ENCODE measurements at places on chromosomes 12 and 14.

DNA sequence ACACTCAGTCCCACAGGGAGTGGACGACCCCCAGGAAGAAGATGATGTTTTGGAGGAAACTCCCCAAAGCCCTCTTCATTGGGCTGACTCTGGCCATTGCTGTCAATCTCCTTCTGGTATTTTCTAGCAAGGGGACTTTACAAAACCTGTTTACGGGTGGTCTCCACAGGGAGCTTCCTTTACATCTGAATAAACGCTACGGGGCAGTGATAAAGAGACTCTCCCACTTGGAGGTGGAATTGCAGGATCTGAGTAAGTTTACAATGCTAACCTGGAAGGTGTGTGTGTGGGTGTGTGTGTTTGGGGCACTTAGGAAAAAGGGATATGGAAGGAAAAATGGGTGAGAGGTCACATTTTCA is 416 bp downstream of the GALNT8 start:
- no peak for DNase-seq

- no peak for DNase-seq
Observed at GRCh38 chr14:52078721-52079120, 9.9 kb upstream of the NID2 start.

DNA sequence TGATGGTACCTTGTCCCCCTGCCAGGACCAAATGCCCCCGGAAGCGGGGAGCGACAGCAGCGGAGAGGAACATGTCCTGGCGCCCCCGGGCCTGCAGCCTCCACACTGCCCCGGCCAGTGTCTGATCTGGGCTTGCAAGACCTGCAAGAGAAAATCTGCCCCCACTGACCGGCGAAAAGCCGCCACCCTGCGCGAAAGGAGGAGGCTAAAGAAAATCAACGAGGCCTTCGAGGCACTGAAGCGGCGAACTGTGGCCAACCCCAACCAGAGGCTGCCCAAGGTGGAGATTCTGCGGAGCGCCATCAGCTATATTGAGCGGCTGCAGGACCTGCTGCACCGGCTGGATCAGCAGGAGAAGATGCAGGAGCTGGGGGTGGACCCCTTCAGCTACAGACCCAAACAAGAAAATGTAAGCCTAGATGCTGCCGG is 410 bp downstream of the MYF6 start:
- no peak for DNase-seq

GRCh38 chr12:103839609-103840461 is 1.2 kb downstream of the NT5DC3 start:
- no peak for DNase-seq

DNA sequence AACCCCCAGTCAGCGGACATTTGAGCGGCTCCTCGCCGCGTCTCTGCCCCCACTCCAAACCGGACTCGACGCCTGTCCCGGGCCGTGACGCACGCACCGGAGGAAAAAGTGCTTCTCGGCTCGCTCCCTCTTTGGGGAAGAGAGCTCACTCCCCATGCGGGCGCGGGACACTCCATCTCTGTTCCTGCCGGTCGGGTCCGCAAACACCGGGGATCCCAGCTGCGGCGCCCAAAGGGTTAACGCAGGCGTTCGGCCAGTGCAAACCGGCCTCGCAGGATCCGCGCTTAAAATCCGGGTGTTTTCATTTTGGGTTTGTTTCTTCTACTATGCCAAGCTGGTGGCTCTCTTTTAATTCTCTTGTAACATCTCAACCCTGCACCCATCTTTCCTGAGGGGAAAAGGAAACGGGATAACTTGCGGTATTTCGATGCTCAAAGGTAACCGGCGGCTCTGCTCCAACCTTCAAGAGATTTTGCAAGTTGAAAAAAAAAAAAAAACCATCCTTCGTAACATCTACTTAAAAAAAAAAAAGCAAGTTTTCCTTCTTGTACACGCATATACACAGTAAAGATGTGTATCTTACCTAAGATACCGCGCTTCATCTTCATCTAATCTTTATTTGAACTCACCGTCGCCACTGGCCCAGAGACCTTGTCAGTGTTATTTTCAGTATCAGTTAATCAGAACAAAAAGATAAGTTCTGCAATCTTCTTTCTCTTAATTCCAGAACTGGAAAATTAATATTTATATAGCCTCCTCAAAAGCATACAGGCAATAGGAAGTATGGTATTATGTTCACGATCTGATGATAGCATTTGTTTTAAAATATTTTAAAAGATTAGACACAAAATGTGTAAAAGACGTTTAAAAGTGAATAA is 1.6 kb upstream of the ATP2B1 start:
- peak; percentile 77 for DNase-seq

GRCh38 chr14:81819344-81819743 is 285.7 kb upstream of the SEL1L start:
- no peak for DNase-seq

DNA sequence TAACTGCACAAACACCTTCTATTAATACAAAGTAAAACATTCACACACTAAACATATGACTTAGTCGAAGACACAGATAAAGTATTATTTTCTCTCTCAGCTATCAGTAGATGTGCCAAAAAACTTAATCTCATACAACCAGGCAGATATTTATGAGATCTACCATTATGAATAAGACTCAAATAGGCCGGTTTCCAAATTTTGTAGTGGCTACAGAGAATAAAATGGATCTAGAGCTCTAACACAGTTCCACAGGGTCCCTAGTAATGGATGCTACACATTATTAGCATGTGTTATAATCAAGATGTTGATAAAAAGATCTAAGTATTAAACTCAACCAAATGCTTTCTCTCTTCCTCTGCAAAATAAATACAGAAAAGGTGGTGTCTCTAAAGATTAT is 10.4 kb downstream of the SAV1 start:
- no peak for DNase-seq

DNA sequence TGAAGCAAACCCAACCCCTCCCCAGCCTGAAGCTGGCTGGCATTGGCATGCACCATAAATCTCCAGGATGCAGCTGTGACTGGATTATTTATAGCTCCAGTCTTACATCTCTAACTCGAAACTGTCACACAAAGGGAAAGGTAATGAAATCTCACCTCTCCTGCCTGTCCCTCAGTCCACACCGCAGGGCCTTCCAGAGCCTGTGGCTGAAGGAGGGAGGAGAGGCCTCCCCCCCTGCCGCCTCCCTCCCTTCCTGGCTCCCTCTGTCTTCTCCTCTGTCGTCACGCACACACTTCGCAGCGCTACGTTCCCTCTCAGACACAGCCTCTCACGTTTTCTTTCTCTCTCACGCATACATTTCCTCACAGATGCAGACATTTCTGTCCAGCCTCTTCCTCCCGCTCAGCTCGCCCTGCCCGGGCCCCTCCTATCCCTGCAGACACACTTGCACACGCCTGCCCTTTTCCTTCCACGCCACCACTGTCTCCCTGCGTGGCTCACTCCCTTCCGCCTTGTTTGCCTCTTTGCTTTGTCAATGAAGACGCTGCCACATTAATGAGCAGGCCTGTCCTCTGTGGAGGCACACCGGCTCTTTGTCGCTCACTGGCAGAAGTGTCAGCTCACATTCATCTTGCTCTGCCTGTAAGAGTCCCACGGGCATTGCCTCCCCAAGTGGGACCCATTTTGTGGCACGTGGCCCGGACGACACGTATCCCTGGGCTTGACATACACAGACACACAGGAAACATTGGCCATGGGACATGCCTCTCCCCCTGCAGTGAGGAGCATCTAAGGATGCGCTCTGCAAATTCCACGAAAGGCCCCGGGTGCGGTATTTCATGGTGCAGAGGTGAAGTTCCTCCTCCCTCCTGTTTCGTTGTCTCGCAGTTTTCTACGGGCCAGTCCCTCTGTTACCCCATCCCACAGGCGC is 27.9 kb downstream of the IRF2BPL start:
- no peak for DNase-seq

DNA sequence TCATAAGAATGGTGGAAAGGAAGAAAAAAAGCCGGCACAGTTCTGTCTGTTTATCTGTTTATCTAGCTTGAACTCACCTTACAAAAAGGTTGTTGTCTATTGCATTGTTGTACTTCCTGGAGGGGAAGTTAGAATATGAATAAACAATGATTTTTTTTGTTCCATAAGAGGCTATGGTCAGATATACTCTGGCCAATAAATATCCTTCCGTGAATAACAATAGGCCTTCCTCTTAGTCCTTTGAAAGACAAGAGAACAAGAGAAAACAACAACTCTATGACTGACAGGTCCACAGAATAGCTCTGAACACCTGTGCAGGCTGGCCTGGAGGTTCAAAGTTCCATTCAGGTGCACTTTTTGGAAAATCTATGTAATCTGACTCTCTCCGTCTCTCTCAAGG is 192.8 kb upstream of the KRR1 start:
- no peak for DNase-seq

DNA sequence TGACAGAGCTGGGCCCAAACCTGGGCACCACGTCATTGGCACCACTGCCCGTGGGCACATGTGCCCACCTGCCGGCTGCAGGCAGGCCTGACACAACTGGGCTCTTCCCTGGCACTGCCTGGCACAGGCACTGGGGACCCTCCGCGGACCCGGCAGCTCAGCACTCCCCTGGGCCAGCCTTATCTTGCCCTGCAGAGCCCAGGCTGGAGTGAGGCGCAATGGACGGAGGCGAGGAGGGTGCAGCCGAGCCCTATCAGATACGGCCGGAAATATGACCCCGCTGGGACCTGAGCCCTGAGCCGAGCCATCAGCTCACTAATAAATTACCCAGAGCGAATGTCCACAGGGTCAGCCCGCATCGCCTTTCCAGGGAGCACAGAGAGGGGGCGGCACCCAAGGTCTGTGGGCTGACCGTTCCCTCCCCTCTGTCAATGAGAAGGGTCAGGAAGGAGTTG is 1.7 kb upstream of the C14orf180 start:
- no peak for DNase-seq

DNA sequence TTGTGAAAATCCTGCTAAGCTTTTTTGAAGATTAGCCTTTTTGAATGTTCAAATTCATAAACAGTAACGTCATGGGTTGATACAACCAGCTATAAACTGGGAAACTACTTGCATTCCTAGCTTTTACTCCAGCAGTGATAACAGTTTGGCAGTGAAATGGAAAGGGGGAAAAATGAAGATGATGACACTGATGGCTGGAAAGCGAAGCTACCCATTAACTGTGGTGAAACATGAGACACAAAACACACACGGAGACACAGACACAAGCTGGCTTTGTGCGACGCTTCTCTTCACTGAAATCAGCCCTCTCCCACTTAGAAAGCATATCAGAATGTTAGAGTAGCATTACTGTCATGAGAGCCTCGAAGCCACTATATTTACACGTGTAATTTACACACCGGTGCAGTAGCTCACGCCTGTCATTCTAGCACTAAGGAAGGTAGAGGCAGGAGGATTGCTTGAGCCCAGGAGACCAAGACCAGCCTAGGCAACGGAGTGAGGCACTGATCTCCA is 15.7 kb downstream of the VPS37B start:
- no peak for DNase-seq

GRCh38 chr12:70837026-70837425 is 83.5 kb downstream of the PTPRR start:
- DNase-seq: no peak

GRCh38 chr12:12723149-12723680 is 6.0 kb downstream of the CDKN1B start:
- no peak for DNase-seq

DNA sequence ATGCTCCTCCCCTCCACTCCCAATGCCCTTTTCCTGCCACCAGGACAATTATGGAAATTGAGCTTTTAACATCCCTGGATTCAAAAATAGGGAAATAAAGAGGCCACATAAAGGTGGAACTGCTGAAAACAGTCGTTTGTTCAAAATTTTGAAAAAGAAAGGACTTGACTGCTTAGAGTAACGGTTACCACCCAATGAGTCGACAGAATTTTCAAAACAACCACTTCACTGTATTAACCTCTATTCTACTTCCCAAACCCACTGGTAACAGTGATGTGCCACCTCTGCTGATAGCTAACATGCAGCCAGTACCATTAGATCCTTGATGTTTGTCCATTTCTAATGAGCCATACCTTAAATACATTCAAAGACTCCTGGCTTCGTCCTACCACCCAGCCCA is 4.9 kb downstream of the ST8SIA1 start:
- no peak for DNase-seq

DNA sequence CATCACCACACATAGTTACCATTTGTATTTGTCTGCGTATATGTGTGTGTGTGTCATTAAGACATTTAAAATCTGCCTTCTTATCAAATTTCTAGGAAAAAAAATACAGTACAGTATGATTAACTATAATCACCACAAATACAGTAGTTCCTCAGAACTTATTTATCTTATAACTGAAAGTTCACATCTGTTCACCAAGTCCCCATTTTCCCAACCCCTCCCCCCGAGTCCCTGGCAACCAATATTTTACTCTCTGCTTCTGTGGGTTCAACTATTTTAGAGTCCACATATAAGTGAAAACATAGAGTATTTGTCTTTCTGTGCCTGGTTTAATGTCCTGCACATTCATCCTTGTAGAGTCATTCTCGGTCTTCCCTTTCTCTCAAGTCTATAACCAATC is 12.3 kb downstream of the CAPS2 start:
- DNase-seq: no peak

GRCh38 chr14:67738740-67739504 is 37.2 kb downstream of the RDH12 start:
- no peak for DNase-seq

DNA sequence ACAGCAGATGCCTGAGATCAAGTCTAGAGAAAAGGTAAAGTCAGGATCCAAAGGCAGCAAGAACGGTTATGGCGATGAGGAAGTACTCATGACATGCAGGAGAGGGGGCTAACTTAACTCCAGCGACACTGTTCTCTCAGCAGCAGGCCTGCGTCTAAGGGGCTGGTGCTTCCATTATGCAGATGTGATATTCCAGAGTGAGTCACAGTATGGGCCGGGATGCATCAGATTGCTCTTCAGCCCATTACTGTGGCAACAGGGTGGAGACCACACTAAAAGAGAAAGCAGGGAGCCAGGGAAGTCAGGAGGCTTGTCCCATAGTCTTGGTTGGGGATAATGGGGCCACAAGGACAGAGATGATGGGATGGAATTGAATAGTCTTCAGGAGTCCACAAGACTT is 151.8 kb upstream of the NTF3 start:
- no peak for DNase-seq

DNA sequence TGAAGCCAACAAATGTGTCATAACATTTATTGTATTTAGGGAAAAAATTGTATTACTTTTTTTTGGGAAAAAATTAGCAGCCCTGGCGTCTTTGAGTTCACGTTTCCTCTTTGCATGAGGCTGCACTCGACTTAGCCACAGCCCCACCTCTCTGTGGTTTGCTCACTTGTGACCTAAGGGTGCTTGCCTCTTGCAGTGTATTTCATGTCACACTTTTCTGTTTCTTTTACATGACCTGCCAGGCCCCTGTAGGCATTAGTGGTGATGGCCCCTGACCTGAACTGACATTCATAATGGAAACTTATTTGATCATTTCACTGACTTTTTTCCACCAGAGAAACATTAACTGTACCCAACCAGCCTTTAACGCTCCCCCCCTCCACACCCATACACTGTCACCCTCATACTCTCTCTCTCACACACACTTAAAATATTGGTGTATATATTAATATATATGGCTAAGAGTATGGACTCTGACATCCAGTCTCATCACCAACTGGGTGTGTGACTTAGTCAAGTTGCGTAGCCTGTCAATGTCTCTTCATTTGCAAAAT is 122.9 kb downstream of the PRKCH start:
- no peak for DNase-seq

All from NCI-H774 (cell line).